ENCODE measurements at places on chromosomes 12 and 14. TPM values are rescaled to one million over a fixed set of nuclear protein-coding genes. Genes with fewer than 3 reads are reported as not detected.

The TAS2R42 gene
- total RNA-seq: not detected

DNA sequence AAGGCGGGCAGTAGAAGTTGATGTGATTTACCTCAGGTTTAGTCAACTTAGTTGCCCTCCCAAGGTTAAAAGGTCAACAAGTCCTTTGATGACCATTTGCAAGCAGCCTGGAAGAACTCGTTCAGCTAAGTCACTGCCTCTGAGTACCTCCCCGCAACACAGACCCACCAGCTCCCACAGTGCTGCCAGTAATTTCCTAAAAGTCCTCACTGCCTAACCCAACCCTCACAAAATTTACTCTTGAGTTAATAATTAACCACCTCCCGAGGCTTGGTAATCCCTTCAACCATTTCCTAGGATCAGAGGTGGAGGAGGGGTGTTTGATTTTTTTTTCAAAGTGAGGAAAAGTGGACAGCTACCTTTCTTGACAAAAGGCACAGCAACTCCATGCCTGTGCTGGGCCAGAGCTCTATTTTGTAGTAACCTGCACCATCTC is 55.8 kb downstream of the MAP3K9 start:
- DNase-seq: no peak

DNA sequence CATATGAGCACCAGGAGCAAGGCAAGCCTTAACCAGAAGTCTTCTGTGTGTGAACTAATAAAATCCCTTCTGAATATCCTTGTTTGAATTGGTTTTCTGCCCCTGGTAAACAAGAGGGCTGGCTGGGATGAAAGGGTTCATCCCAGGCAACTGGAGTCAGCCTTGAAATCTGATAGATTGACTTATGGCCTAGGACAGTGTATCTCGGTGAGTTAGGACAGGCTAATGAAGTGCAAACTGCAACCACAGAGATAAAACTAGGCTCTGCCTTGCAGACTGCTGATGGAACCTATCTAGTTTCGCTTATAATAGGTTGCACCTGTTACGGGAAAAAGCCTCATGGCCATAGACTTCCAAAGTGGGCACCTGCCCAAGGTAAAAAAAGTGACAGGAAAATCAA is 451.9 kb upstream of the NOVA1 start:
- no peak for DNase-seq

DNA sequence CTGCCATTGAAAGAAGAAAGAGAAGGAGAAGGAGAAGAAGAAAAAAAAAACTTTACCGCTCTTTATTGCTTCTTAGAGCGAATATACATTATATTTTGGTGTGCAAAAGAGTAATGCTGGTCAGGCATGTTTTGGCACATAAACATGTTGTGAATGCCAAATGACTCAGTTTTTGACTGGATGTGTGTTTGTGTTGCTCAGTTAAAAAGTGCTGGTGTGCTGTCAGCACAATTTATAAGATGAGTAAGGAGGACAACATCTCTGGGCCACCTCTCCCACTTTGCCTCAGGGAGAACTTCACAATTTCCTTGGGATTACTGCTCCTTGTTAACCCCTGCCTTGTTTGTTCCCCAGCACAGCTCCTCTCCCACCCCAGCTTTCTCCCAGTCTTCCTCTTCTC is 584.8 kb downstream of the ETNK1 start:
- DNase-seq: no peak

The OTOGL gene
- total RNA-seq: 4.5 TPM

DNA sequence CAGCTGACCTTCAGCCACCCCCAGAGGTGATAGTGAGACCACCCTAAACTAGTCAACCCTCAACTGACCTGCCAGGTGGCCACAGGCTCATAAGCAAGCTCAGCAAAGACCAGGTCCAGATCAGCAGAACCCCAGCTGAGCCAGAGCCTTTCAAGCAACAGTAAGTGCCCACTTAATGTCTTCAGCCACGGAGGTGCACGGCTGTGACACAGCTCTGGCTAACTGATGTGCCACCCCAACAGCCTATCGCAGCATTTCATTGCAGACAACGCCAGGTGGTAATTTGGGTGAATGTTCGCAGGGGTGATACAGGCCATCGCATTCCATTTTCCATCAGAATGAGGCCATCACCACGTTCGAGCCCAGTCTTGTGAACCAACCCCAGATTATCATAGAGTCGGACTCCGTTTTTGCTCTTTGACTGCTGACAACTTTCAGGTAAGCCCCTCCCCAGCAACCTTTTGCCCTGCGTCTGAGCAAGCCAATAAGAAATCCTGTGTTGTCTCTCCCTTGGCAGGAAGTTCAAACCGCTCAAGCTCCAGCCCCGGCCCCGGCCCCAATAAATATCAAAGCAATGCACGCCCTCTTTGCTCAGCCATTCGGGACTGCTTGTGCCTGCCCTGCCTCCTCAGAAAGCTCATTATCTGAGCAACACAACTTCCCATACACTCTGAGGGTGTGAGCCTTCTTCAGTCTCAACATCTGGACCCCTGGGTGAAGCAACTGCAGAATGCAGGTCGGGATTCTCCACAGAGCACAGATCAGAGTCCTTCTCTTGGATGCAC is 44.4 kb downstream of the JAG2 start:
- DNase-seq: no peak

The SLCO1B1 gene
- not detected for total RNA-seq

- no peak for DNase-seq
These were observed 5.1 kb upstream of the MED13L start for GRCh38 chr12:116282371-116283286.

The LARP4 gene
- total RNA-seq: 77.5 TPM

The WDR20 gene
- total RNA-seq: 27.0 TPM

DNA sequence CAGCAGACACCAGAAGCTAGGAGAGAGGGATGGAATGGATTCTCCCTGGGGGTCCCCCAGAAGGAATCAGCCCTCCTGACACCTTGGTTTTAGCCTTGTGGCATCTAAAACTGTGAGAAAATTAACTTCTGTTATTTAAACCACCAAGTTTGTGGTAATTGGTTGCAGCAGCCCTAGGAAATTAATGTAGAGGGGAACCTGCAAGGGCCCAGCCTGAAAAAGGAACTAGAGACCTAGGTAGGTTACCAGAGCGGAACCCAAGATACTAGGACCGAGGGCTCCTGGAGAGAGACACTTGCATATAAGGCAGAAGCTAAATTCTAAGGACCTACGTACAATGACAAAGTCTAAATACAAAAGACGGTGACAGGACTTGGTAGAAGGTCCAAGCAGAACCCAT is 8.1 kb upstream of the DENND5B start:
- no peak for DNase-seq

DNA sequence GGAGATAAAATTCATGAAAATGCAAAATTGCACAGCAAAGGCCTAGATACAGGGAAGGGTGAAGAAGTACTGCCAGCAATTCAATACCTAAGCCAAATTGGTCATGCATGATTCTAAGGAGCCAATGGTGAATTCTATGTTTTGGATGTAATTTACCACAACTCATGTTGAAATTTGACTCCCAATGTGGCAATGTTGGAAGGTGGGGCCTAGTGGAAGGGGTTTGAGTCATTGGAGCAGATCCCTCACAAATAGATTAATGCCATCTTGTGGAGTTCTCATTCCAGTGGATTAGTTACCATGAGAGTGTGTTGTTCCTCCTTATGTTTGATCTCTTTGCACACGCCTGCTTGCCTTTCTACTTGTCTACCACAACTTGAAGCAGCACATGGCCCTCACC is 194.0 kb upstream of the ALG10 start:
- no peak for DNase-seq

DNA sequence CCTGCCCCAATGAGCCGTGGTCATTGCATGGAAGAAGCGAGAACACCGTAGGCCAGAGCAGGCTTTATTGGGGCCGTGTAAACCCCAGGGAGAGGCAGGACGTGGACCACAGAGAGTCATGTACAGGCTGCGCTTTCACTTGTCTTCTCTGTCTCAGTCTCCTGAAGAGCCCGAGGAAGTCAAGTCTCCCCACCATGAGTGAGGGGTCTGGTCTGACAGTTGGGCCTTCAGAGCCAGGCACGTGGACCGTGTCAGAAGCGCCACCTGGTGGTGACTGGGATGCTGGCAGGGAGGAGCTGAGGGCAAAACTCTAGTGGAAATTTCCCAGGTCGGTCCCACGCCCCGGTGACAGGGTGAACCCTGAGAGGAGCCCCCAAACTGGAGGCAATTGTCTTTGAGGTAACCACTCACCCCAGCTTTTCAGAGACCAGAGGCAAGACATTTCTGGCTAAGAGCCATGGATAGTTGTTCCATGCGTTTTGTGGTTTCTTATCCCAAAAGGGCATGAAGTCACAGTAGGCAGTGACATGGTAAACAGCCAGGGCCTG is 17.4 kb downstream of the RPS6KL1 start:
- DNase-seq: no peak

DNA sequence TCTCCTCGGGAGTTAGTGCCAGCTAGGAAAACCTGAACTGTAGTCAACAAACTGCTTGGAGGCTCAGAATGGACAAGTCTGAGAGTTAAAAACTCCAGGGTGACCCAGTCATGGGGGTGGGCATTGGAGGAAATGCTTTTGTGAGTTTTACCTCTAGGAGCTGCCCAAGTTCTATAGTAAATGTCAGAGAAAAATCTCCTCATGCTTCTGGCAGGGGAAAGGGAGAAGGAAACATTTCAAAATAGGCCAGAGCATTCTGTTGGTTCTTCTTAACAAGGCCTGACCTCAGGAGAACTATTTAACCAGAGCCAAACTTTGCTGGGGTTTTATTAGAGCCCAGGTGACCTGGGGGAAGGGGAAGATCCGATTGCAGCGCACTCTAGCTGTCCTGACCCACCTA is 12.3 kb downstream of the NINJ2 start:
- DNase-seq: no peak

The SLC10A1 gene
- total RNA-seq: not detected

The CCDC175 gene
- total RNA-seq: 0.74 TPM
